Esophagus squamous epithelium (tissue), 5 donors: ENCODE measurements at places on chromosomes 2 and 18.

GRCh38 chr2:18763338-18763737, 174.0 kb upstream of the NT5C1B start:
- DNase-seq: no peak

- DNase-seq: no peak
Observed at GRCh38 chr2:214367171-214367570, 43.7 kb upstream of the VWC2L start.

DNA sequence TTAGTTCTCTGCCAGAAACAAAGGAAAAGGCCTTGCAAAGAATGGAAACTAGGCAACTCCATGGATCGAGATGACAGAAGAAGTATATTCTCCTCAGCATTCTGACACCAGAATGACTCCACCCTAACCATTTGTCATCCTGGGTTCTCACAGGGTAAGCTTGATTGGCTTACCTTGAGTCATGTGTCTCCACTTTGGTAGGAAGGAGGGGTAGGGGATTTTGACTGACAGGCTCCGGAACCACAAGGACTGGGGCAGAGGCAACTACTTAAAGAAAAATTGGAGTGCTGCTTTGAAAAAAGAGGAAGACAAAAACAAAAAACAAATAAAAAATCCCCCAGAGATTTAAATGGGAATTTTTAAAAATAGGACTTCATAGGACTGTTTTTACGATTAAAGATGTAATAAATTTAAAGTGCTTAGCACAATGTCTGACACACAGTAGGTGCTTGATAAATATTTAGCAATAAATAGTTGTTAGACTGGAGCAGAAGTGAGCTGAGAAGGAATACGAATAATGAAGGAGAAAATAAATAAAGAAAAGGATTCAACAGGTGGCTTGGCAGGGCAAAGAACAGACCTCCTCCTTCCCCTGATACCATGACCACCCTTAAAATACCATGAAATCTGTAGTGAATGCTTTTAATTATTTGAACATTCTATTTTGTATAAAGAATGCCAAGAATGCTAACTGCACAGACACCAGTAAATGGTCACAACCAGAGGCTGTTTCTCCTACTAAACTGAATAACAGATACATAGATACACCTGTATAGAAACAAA, 230.2 kb downstream of the CDCA7 start:
- no peak for DNase-seq

GRCh38 chr18:22827741-22828140, 105.4 kb upstream of the RBBP8 start:
- DNase-seq: no peak

DNA sequence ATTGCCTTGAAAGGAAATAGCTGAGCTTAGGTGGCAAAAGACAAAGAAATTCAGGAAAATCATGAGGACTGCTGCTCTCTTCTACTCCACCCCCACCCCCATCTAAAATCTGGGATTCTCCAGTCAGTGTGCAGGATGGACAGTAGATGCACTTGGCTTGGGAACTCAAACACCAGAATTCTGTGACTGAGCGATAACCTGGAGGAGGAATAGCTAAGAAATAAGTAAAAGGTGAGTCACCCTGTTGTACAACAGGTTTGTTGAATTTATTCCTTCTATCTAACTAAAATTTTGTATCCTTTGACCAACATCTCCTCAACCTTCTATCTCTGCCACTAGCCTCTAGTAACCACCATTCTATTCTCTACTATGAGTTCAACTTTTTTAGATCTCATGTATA, 1029.9 kb upstream of the ACVR2A start:
- no peak for DNase-seq

DNA sequence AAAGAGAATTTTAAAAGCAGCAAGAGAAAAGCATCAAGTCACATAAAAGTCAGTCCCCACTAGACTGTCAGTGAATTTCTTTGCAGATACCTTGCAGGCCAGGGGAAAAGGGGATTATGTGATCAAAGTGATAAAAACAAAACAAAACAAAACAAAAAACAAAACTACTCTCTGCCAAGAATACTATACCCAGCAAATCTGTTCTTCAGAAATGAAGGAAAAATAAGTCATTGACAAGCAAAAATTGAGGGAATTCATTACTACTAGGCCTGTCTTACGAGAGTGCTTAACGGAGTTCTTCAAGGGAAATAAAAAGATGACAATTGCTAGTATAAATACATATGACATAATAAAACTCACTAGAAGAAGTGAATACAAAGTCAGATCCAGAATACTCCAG, 245.5 kb upstream of the CHST9 start:
- no peak for DNase-seq

- DNase-seq: no peak
Observed at GRCh38 chr2:105068875-105069274, 31.0 kb downstream of the MRPS9 start.

- no peak for DNase-seq
Observed at GRCh38 chr2:204638471-204639194, 93.4 kb downstream of the PARD3B start.

GRCh38 chr2:96952976-96953610, 33.3 kb downstream of the FAM178B start:
- no peak for DNase-seq

DNA sequence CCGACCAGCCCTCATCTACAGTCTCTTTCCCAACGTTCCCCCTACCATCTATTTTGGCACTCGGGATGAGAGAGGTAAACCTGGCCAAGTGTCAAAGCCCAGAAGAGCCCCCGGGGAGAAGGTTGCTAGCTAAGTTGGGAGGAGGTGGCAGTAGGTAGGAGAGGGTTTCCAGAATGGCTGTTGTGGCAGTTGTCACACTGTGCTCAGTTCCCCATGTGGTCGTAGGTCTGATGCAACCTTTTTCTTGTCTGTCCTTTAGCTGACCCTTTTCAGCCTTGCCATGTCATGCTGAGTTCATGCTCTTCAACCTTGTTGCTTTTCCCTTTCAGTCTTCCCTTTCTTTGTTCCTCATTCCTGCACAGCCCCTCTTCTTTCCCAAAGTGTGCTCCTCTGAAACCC, 34.5 kb downstream of the TTLL4 start:
- no peak for DNase-seq

GRCh38 chr2:160290598-160290997, 90.5 kb upstream of the ITGB6 start:
- DNase-seq: no peak

- no peak for DNase-seq
Observed at GRCh38 chr18:63306819-63307550, 12.6 kb downstream of the BCL2 start.

DNA sequence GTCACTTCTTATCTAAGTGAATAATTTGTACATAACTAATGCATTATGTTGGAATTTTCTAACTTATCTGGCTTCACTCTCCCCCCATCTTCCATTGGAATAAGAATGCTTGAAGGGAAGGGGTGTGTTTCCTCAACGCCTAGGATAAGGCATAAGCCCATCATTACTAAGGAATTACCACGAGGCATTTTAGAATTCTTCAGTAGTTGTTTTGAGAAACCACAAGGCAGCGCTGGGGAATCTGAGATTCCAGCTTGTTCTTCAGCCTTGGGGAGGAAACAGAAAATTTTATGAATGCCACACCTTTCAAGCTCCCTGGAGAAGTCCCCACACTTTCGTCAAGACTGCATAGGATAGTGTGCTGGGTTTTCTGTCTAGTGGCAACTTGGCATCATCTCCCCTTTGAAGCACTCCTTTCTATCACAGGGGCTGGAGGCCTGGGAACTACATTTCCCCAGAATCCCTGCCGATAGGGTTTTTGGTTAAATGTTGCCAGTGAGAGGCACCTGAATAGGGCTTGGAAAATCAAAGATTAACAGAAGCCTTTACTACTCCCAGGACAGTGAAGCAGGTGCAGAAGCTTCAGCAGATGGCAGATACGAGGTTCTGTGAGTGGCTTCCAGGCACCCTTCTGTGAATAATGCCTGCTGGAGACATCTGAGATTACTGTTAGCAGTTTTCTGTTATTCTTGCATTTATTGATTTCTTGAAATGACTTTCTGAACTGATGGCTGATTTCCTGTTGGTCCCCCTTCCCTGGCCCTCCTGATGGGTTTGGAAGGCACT, 192.7 kb upstream of the REV1 start:
- no peak for DNase-seq

- DNase-seq: no peak
Observed at GRCh38 chr18:34704823-34705222, 5.3 kb upstream of the DTNA start.

- no peak for DNase-seq
Observed at GRCh38 chr2:129050101-129050500, 731.4 kb upstream of the HS6ST1 start.

GRCh38 chr18:24268784-24269550, 128.7 kb downstream of the OSBPL1A start:
- DNase-seq: no peak

DNA sequence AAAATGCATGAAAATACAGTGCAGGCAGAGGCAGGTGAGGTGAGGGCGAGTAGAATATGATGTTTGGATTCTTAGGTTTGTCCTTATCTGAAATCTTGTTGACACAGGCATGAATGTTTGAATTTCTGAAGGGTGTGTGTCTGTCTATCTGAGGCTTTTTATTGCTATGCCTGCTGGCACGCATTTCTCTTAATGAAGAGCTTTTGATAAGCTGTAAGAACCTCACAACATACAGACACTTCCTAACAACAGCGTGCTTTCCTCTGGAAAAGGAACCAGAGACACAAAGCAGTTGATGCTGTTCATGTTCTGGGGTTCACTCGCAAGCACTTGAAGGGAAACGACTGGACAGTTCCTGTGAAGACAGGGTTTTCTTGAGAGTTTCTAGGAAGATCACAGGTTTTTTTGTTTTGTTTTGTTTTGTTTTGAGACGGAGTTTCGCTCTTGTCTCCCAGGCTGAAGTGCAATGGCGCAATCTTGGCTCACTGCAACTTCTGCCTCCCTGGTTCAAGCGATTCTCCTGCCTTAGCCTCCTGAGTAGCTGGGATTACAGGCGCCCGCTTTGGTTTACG, 33.3 kb upstream of the CABLES1 start:
- no peak for DNase-seq

GRCh38 chr2:176856683-176857082, 355.9 kb upstream of the HNRNPA3 start:
- no peak for DNase-seq

DNA sequence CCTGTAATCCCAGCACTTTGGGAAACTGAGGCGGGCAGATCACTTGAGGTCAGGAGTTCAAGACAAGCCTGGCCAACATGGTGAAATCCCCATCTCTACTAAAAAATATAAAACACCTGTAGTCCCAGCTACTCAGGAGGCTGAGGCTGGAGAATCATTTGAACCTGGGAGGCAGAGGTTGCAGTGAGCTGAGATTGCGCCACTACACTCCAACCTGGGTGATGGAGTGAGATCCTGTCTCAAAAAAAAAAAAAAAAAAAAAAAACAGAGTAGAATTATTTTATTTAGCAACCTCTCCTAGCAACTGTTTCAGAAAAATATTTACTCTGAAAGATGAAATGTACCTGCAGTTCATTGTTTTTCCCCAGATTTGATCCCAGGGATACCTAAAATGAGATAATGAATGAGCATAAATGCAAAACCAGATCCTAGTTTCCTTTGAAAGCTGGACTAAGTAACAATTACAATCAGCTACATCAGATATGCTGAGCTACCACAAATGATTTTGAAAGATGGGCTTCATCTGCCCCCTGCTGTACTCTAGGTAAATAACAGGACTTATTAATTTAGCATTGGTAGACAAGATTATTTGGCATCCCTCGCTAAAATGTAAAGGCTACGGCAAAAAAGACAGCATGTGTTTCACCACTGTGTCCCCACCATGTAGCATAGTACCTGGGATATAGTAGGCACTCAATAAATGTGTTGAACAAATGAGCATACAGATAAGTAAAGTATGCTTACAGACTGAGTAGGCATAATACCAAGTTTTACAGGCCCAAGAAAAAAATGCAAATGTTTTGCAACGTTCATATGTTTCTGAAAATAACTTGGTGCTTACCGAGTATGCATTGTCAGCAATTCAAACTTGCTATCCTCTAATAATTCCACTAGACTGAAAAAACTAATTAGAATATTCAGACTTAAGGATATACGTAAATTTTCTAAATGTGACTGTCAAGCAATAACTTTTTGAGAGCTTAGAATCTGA, 102.5 kb downstream of the ATL2 start:
- DNase-seq: no peak

GRCh38 chr2:203892207-203892606, 24.6 kb downstream of the CTLA4 start:
- DNase-seq: no peak

- DNase-seq: no peak
Observed at GRCh38 chr2:134218930-134219658, 34.8 kb upstream of the MGAT5 start.

- no peak for DNase-seq
Observed at GRCh38 chr2:10004401-10004800, 38.9 kb upstream of the KLF11 start.

- DNase-seq: no peak
Observed at GRCh38 chr2:417006-417405, 129.1 kb upstream of the ALKAL2 start.

- DNase-seq: no peak
Observed at GRCh38 chr2:45981384-45981930, 315.8 kb upstream of the EPAS1 start.

- DNase-seq: no peak
Observed at GRCh38 chr2:121038891-121039616, 245.9 kb downstream of the TFCP2L1 start.

- DNase-seq: no peak
Observed at GRCh38 chr2:132621131-132621875, 48.7 kb downstream of the LYPD1 start.
